ENCODE measurements at places on chromosomes 13 and 19.

DNA sequence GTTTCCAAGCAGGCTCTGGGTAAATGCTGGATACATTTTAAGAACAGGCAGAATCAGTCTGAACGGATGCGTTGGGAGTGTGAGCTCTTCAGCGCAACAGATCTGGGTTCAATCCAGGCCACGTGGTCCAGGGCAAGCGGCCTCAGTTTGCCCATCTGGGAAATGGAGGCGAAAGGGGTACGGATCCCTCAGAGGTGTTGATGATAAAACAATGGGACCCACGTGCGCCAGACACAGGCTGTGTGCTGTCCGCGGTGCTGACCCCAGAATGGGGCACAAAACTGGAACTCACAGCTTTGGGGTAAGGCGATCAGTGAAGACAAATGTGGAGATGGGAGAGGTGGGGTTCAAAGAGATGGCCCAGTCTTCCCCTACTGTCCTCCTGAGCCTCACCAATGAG lies 13.1 kb upstream of the PDE4C start:
- DNase-seq = no peak

- DNase-seq = no peak
Measured at GRCh38 chr19:30076751-30077670, 135.0 kb downstream of the URI1 start.

GRCh38 chr13:112928972-112929782 lies 39.8 kb upstream of the MCF2L start:
- peak; percentile 39 for DNase-seq

- DNase-seq = no peak
Measured at GRCh38 chr19:1182727-1183126, 8.7 kb upstream of the SBNO2 start.

DNA sequence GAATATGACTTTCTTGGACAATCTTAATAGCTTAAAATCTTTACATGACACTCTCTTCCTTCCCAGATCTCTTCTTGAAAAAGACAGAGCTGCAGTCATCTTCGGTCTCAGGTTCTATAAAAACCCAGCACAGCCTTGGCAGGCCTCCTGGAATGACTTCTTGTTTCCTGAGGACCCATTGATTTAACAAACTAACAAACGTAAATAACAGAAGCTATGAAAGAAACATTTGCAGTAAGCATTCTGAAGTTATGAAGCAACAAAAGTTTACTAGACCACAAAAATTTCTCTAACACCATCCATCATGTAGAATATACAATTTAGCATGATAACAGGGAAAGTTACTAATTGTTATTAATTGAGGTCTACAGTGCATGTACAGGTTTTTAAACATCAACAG lies 62.8 kb upstream of the STARD13 start:
- no peak for DNase-seq

DNA sequence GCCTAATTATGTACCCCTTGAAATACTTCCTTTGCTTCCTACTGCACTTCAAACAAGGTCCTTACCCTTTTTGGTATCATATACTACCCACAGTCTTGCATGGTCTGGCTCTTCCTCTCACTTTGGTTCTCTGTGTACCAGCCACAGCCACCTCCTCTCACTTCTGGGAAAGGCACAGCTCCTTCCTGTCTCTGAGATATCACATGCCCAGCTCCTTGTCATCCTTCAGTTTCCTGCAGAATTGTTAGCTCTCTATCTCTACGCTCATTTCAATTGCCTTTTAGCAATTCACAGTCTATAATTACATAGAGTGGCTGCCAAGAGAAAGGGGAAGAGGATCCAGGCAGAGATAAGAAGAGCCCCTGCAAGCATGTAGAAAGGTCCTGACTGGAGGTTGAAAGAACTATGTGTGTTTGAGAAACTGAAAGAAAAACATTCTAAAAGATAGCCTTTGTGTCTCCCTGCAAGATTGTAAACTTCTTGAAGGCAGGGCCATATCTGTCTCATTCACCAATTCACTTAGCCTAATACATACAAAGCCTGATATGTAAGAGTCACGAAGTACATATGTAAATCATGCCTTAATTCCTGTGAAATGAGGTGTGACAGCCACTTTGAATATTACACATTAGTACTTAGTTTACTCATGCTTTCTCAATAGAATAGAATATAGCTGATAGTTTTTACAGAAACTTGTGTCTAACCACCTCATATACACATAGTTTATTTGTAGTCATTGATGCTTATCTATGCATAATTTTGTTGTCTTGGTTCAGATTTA lies 933.1 kb downstream of the DIAPH3 start:
- DNase-seq = no peak

DNA sequence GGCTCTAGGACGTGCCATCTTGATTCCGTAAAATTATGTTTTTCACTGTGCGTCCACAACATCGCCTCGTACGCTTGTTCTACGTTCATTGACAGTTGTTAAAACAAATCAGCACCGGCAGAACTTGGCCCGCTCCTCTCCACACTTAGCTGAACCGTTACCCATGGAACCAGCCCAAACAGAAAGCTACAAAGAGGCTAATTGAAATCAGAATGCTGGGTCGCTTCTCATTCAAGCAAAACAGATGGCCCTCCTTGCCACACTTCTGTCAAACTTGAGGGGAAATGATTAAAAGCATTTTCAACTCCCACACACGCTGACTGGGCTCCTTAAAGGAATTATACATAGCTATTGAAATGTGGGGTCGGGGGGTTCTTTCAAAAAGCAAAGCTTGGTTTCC lies 71.6 kb downstream of the TM9SF2 start:
- DNase-seq = no peak

GRCh38 chr13:34346626-34347025 lies 528.7 kb downstream of the RFC3 start:
- no peak for DNase-seq

- DNase-seq = no peak
Measured at GRCh38 chr13:76812206-76812897, 73.9 kb downstream of the KCTD12 start.

All from HuH-7.5 (cell line).